Tibial nerve (tissue), 4 donors: ENCODE measurements at places on chromosomes 3 and 15.

GRCh38 chr15:34679291-34679690 lies 75.5 kb downstream of the GJD2 start:
- DNase-seq, result no peak
- no peak overlapping the region for H3K4me3 ChIP-seq
- no peaks in the 10 kb centered on the region for H3K27me3 ChIP-seq
- H3K27ac ChIP-seq, result no peak overlapping the region

- no peaks in the 10 kb centered on the region for H3K36me3 ChIP-seq
- H3K27me3 ChIP-seq, result peaks cover 67% of the 10 kb centered on the region
- no peak for DNase-seq
- H3K4me3 ChIP-seq, result no peak overlapping the region
- H3K4me1 ChIP-seq, result peaks cover 28% of the 10 kb centered on the region
Observed at GRCh38 chr3:13878281-13879101, 1.4 kb downstream of the WNT7A start.

- H3K27ac ChIP-seq, result no peak overlapping the region
- H3K4me1 ChIP-seq, result no peaks in the 10 kb centered on the region
- no peaks in the 10 kb centered on the region for H3K27me3 ChIP-seq
- no peak overlapping the region for H3K4me3 ChIP-seq
- H3K36me3 ChIP-seq, result no peaks in the 10 kb centered on the region
Observed at GRCh38 chr3:1696669-1697275, 401.9 kb upstream of the CNTN4 start.

- DNase-seq, result no peak
- no peak overlapping the region for H3K27ac ChIP-seq
- no peaks in the 10 kb centered on the region for H3K27me3 ChIP-seq
- H3K4me3 ChIP-seq, result no peak overlapping the region
- no peaks in the 10 kb centered on the region for H3K4me1 ChIP-seq
- H3K36me3 ChIP-seq, result no peaks in the 10 kb centered on the region
Observed at GRCh38 chr3:161600173-161600572, 103.6 kb downstream of the OTOL1 start.
